Left renal pelvis (tissue), 4 donors: ENCODE measurements at places on chromosomes 1 and 21.

- no peak for DNase-seq
These were observed 24.2 kb upstream of the CD34 start for GRCh38 chr1:207935166-207935583.

- no peak for DNase-seq
These were observed 77.5 kb downstream of the SLC45A1 start for GRCh38 chr1:8395433-8395866.

DNA sequence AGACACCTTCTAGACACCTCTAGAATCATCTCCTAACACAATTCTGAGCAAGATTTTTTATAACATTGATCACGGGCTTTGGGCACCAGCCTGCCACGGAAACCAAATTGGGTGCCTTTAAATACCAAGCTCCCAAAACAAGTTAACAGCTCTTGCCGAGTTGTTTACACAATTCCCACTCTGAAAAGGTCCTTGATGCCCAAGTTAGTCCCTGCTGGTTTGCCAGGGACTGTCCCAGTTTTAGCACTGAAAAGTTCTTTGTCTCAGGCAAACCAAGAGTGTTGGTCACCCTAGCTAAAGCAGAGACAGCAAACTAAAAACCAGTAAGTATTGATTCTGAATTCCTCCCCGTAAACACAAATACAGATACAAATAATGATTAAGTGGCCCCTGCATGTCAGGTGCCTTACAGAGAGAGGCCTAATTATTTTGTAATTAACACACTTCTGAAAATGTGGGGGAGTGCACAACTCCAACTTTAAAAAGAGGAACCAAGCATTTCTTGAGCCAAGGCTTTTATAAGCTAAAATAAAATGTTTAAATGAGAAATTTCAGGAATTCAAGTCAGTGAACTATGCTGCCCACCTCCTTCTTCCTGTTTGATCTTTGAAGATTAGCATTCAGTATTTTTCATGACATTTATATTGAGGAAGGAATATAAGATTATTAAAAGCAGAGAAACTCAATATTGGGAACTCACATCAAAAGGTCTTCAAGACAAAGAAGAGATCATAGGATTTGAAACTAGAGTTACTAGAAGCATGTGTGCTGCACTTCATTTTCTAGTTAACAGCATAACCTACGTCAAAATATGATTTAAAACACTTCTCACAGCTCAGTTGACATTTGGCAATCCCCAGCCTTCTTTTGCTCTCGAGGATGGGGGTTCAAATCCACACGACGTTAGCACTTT lies 9.0 kb upstream of the UBE2U start:
- no peak for DNase-seq

DNA sequence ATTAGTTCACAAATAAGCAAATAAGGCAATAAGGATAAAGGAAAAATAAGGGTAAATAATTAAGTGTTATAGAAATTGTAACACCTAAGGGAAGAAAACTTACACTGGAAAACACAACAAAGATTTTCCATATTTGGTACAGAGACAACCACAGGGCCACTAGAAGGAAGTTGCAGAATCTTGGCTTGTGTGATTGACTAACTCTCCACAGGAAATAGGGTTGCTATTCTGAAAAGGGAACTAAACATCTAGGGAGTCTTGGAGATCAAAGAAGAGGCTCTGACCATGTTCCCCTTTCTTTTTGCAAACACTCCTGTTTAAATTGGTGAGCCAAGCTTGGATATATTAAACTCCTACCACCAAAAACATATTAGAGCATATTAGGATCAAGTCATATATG lies 59.1 kb downstream of the APCS start:
- DNase-seq: no peak

DNA sequence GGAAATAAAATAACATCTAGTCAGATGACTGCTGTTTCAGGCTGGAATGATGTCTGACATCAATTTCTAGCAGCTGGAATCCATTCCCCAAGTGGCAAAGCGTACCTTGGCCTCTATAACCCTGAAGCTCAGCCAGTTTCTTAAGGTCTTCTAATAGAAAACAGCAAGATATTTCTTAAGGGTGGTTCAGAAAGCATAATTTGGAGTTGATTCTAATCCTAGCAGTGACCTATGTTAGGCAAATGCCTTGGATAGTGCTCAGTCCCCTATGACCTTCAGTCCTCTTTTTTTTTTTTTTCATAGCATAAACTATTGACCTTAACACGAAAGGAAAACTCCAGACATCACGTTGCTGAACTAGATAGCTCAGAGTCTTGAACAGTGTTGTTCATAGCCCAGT lies 56.5 kb downstream of the LAMC2 start:
- DNase-seq: no peak
